ENCODE measurements at places on chromosomes 16 and 17. TPM values are rescaled to one million over a fixed set of nuclear protein-coding genes. Genes with fewer than 3 reads are reported as not detected.

GRCh38 chr17:15498107-15498506 lies 30.7 kb upstream of the CDRT4 start:
- no peak for DNase-seq
- peaks cover 14% of the 10 kb centered on the region for H3K4me1 ChIP-seq
- no peaks in the 10 kb centered on the region for H3K27me3 ChIP-seq
- H3K27ac ChIP-seq, result no peak overlapping the region
- no peak overlapping the region for H3K4me3 ChIP-seq

GRCh38 chr16:4184038-4184702 lies 57.7 kb downstream of the SRL start:
- no peaks in the 10 kb centered on the region for H3K36me3 ChIP-seq
- DNase-seq, result no peak
- H3K4me1 ChIP-seq, result peaks cover 8% of the 10 kb centered on the region
- no peaks in the 10 kb centered on the region for H3K27me3 ChIP-seq
- H3K4me3 ChIP-seq, result peak overlapping the region; percentile 80

- H3K4me3 ChIP-seq, result no peak overlapping the region
- H3K27ac ChIP-seq, result no peak overlapping the region
- peak; percentile 1 for DNase-seq
- no peaks in the 10 kb centered on the region for H3K4me1 ChIP-seq
These were observed 385.5 kb downstream of the TMEM114 start for GRCh38 chr16:8204769-8205168.

MAPT gene
- 6.1 TPM for total RNA-seq

DGKE gene
- total RNA-seq, result 13.0 TPM
